ENCODE measurements at places on chromosomes 3 and 15.

GRCh38 chr15:100696452-100696851 lies 94.1 kb downstream of the ASB7 start:
- DNase-seq = no peak

- no peak for DNase-seq
Observed at GRCh38 chr3:20096135-20096685, 56.0 kb downstream of the KAT2B start.

DNA sequence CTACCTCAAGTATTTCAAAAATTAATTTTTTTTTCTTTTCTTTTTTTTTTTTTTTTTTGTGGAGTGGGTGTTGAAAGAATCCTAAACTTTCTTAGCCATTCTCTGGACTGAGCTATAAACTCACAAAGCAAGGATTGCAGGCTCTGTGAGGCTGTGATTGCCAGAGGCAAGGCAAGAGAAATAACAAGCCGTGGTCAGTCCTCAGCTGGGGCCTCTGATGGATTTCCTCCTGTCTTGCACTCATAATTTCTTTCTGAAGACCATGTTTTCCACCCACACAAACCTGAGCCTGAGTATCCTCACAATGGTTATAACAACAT lies 1.3 kb downstream of the CX3CR1 start:
- DNase-seq = no peak

DNA sequence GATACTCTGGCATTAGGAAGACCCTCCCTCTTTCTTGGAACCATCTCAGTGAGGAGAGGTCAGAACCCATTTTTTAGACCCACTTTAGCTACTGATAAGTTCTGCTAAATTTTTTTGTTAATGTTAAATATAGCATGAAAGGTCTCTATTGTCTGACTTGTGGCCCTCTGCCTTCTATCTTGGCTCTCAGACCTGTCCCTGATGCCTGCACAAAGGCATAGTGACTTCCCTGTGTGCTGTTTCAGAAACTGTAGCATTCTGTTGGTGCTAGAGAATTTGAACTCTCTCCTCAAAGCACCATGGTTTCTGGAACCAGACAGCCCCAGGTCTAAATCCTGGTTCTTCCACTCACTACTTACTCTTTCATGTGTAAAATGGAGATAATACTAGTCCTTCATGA lies 15.4 kb downstream of the MAPKBP1 start:
- DNase-seq = no peak

DNA sequence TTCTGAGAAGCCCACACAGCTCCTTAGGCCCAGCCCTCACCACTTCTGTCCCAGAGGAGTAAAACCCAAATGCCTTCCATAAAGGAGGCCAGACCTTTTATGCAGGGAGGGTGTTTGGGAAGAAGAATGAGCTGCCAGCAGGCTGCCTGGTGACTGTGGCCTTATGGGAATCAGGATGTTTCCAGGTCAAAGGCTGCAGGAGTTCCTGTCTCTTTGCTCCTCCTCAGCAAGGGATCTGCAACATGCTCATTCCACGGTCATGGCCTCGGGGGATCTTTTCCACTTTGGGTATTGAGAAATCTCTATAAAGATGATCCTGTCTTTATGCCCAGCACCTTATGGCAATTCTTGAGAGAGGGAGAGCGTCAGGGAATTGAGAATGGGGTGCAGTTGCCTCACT lies 25.2 kb upstream of the MAGEF1 start:
- no peak for DNase-seq
